ENCODE measurements at places on chromosomes 6 and 20.

DNA sequence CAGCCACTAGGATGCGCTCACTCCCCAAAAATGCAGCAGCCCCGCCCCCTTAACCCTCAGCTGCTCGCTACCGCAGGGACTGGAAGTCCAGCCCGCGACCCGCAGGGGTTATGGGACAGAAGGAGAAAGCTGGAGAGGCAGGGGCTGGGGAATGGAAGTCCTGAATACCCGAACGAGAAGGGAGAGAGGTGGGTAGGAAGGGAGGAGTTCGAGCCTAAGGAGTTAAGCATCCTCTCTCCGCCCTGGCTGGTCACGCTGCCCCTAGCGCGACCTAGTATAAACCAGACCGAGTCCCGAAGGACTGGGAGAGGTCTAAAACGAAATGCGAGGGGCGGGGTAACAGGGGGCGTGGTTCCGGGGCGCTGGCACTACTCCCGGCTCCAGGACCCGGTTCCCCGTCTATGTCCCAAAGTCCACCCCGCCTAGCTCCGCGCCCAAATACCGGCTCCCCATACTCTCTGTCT lies 448 bp upstream of the DDAH2 start:
- peak; percentile 85 for DNase-seq

GRCh38 chr20:62949153-62949821 lies 3.2 kb upstream of the SLC17A9 start:
- no peak for DNase-seq

GRCh38 chr20:21557241-21558020 lies 43.6 kb upstream of the NKX2-2 start:
- no peak for DNase-seq

- DNase-seq = no peak
Measured at GRCh38 chr6:170045981-170046667, 244.8 kb downstream of the DLL1 start.

Data from NCI-H1105 (cell line).